NCI-H1417 (cell line): ENCODE measurements at places on chromosomes 13 and 19.
A peak's percentile ranks its signal among the peaks of the same experiment; 100 is the strongest.

DNA sequence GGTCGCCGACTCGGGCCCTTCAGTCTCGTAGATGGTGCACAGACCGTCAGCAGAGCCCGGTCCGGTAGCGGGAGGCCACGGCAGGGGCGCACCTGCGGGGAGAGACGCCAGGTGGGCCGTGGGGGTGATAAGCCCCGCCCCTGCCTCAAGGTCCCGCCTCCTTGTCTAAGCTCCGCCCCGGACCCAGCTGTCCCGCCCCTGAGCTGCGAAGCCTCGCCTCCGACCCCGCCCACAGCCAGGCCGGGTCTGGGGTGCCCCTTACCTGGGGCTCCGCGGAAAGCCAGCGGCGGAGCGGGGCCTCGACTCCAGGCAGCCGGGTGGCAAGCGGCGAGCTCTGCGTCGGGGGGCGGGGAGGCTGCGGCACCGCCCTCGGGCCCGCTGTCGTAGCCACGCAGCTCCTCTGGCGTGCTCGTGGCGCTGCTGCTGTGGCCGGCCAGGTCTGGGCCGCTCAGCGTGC is 4.7 kb downstream of the PRR36 start:
- DNase-seq, result no peak

DNA sequence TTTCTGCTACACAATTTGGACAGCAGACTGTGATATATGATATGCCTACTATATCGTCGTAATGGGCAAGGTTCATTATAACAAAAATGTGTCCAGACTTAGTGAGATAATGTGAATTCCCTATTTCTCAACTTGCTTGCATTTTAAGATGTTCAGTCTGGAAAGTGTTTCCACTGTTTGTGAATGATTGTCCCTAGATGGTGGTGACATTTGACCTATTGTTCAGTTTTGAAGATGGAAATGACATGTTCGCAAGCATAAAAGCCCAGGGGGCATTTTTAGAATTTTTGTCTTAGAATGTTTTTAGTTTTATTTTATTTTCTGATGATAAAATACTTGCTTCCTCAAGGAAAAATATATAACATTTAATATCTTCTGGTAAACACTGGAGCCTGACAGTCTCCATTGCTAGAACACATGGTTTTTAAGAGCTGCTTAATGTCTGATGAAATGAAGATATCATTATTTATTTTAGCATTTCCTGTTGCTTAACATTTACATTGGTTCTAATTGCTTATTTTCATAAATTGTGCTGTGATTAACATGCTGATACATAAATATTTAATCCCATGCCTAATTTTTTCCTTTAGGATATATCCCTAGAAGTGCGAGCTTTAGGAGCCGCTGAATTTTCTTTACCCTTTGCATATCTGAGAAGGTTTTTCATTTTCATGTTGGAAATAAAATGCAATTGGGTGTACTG is 27.1 kb downstream of the MBNL2 start:
- DNase-seq, result no peak

DNA sequence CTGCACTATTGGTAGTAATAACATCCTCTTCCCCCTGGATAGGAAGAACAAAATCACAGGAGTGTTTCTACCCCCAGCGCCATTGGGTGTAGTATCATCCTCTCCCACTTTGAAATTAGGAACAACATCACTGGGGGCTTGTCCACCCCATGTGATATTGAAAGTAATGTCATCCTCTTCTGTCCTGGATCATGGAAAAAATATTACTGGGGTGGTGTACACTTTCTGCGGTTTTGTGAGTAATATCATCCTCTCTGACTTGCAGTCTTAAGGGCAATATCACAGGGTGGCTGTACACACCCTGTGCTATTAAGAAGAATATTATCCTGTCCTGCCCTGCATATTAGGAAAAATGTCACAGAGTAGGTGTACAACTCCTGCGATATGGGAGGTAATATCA is 4.9 kb upstream of the RGCC start:
- no peak for DNase-seq

- no peak for DNase-seq
Measured at GRCh38 chr13:112899281-112900225, 69.5 kb upstream of the MCF2L start.

- DNase-seq, result no peak
Measured at GRCh38 chr19:58154287-58154678, 3.7 kb upstream of the ZNF329 start.

DNA sequence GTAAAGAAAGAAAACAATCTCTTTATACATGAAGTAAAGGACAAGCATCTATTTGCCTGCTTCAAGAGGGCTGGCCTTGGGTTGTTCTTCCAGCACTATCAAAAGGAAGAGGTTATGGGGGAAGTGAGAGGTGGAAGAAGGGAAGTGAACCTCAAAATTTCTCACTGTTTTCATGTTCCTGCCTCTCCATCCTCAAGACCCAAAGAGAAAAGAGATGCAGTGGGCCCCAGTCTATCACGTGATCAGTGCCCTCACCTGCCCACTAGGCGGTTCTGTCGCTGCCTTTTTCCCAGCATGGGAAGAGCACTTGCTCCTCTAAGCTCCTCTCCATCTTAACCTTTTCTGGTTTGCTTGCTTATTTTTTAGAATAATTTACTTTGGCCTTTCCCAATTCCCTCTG is 6.2 kb upstream of the USP12 start:
- DNase-seq, result no peak

DNA sequence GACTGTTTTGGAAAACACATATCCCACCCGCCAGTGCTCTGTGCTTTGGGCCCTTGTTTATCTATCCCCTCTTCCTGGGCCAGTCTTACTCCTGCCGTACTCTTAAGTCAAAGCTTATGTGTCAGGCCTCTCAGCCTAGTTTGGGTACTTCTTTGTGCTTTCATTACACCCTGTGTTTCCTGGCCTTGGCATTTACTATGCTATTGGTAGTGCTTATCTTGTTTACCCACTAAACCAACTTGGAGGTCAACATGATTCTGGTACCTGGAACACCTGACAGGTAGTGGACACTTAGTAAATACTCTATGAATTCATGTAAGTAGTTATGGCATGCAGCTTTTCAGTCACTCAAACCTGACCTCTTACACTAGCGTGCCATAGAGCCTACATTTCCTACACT is 2.4 kb downstream of the POLR1D start:
- DNase-seq, result no peak

GRCh38 chr19:3047496-3048189 is 14.7 kb downstream of the TLE5 start:
- peak; percentile 99 for DNase-seq

GRCh38 chr13:23953860-23954512 is 56.7 kb upstream of the C1QTNF9B start:
- DNase-seq, result no peak

- DNase-seq, result no peak
Measured at GRCh38 chr19:53626976-53627375, 4.8 kb upstream of the DPRX start.

GRCh38 chr13:23547000-23547590 is 23.1 kb upstream of the TNFRSF19 start:
- no peak for DNase-seq

GRCh38 chr13:108915634-108916512 is 286.5 kb downstream of the MYO16 start:
- peak; percentile 38 for DNase-seq

- DNase-seq, result no peak
Measured at GRCh38 chr13:65314008-65314407, 1916.1 kb downstream of the PCDH9 start.

DNA sequence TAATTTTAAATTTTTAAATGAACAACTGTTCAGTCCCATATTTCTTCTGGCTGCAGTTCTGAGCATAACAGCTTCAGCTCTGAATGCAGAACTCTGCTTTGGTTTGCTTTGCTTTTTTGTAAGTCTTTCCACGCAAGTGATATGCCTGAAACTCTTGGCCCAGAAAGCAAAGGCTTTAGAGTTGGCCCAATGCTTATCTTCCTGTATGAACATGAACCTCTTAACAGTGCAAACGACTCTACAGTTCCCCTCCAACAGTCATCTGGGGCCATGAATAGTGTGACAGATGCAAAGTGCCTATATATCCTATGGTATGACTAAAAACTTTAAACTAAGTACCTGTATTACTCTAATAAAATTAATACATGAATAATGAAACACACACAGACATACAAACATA is 14.7 kb downstream of the ZNF112 start:
- no peak for DNase-seq

DNA sequence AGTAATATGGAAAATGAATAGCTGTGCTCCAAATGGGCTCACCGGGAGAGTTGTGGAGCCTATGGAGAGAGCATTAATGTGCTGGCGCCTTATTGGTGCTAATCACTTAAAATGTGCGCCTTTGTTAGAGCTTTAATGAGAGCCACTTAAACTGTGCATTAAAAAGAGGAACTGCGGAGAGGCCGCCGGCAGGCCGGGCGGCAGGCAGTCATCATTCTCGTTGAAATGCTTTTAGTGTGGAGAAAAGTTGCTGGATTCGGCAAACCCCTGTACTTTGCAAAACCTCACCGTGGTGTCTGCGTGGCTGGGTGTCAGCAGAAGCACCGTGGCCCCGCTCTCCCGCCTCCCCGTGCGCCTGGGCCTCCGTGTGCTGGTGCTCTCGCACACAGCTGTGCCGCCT is 105.5 kb downstream of the KDM4B start:
- no peak for DNase-seq

DNA sequence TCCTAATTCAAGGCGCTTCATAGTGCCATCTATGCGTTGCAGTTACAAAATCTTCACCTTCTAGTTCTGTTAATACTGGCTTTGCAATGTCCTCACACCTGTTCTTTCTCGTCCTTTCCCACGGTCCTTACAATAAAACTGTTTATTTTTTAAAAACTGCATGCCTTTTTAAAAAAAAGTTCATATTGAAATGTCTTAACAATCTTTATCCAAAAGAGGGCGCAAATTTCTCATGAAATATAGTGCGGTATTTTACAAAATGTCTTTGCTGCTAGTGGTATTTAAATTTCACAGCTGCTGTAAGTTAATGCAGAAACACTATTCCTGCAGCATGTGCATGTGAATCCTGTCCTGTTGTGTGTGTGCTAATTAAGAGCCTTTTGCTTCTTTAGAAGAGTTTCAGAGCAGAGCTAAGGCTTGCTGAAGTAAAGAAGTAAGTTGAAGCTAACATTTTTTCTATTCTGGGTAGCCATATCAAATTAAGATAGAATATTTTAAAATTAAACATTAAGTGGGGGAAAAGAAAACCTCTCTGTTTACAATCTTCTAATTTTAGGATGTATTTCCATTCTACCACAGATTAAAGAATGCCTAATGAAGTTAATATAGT is 15.8 kb upstream of the CLDN10 start:
- DNase-seq, result peak; percentile 28

GRCh38 chr19:45293682-45294081 is 29.0 kb downstream of the CKM start:
- DNase-seq, result no peak

- DNase-seq, result no peak
Measured at GRCh38 chr13:45596800-45597475, 18.6 kb downstream of the ERICH6B start.

- no peak for DNase-seq
Measured at GRCh38 chr13:24073657-24074056, 86.9 kb upstream of the SPATA13 start.

DNA sequence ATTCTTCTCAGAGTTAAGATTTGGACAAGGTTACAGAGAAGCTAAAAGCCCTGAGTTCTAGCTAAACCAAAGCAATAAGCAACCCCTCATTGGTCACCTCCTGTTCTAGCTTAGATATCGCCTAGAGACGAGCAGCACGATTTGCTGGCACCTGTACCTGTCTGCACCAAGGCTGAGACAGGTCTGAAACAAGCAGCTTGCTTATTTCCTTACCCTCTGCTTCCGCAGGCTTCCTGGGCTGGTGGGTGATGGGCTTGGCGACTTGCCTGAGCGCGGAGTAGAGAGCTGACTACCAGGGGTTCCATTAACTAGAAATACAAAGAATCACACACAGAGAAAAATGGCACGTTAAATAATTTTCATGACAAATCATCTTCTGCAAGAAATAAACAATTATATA is 276.9 kb downstream of the DCLK1 start:
- DNase-seq, result no peak

DNA sequence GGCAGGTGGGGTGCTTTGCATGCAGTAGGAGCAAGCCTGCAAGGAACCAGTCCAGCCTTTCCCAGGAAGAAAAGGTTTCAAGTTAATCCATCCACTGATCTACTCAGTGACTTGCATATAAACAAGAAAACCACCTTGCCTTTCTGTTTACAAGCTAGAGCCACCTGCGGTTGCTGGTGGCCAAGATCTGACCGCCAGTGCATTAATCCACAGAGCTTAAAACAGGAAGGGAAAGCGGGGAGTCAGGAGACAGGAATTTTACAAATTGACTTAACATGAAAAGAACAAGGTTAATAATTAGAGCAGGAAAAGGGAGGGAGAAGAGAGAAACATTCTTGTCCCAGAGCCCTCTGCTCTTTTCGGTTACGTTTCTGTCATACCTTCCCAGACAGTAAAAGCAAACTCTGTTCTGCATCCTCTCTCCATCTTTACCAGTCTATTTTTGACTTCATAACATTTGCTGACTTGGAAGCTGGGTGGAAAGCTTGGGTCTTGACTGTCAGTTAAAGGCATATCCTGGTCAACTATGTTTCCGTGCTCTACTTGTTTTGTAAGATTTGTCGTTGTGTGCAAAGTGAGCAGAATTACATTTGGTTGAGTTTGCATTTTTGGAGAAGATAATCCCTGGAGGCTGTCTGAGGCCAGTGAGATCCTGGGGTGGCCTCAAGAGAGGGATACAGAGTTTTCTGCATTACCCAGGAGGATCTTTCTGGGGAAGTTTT is 760.6 kb downstream of the EFNB2 start:
- DNase-seq, result no peak
